DND-41 (cell line): ENCODE measurements at places on chromosomes 11 and 22.
A peak's percentile ranks its signal among the peaks of the same experiment; 100 is the strongest.

DNA sequence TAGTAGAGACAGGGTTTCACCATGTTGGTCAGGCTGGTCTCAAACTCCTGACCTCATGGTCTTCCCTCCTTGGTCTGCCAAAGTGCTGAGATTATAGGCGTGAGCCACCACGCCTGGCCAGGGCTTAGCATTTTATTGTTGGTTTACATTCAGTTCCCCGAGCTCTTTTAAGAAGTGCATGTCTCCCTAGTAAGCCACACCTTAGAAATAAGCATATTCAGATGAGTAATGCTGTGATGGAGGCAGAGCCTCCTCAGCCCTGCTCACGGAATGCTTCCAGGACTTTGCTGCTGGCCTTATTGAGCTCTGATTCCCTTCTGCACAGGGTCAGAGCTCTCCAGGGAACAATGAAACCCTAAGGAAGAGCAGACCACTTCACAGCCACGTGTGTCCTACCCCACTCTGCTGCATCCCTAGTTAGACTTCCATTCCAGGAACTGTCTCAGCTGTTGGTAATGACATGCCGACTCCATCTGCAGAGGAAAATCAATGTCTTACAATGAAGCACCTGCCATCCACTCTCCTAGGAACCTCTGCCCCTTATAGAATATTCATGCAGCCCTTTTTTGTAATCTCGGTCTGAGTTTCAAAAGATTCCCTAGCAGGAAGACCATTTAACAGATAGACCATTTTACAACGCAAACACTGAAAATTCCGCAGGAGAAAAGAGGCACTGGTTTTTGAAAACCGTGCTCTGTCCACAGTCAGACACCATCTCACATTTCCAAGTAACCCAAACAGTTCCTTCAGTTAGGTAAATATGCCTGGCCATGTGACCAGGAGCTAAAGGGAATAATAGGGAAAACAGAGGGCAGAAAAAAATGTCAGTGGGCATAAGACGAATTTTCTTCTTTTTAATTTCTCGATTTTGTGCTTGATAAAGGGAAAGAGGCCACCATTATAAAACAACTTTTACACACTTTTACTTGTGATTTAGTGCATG is 1.7 kb upstream of the JAM3 start:
- H3K36me3 ChIP-seq = no peaks in the 10 kb centered on the region
- DNase-seq = no peak
- no peaks in the 10 kb centered on the region for H3K27me3 ChIP-seq

GRCh38 chr11:106679181-106679580 is 339.1 kb downstream of the GUCY1A2 start:
- no peak overlapping the region for H3K27ac ChIP-seq
- no peak overlapping the region for H3K4me3 ChIP-seq
- DNase-seq = no peak
- H3K36me3 ChIP-seq = no peaks in the 10 kb centered on the region
- H3K27me3 ChIP-seq = no peaks in the 10 kb centered on the region
- H3K4me1 ChIP-seq = no peaks in the 10 kb centered on the region

DNA sequence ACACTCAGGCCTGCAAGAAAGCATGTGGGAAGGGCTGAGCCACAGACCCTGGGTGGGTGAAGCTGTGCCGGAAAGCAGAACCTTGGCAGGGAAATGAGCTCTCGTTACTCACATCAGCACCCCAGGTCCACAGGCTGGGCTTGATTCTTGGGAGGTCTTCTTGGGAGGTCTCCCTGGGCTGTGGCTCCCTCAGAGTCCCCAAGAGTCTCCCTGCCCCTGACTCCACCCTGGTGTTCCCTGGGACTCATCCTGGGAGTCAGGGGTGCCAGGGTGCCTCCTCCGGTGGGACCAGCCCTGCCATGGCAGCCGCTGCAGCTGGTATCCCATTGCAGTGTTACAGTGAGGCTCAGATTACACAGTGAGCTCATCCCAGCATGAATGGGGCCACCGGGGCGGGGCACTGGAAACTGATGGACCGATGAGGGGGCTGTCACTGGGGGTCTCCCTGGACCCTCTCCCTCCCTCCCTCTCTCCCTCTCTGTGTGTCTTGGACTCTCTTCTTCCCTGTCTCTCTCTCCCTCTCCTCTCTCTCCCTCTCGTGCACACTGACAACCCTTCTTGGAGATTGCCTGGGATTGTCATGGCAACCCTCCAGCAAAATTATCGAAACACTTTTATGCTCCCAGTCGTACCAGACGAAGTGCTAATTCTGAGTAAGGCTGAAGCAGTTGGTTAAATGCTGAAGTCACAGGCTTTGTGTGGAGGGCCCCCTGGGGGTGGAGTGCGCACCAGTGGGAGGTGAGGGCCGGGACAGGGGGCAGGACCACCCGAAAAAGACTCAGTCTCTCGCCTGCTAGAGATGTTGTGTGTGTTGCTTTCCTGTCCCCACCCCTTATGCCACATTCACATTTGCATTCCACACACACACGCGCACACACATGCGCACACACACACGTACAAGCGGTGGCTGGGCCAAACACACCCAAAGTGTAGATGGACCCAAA is 8.6 kb upstream of the C11orf96 start:
- no peaks in the 10 kb centered on the region for H3K36me3 ChIP-seq
- no peaks in the 10 kb centered on the region for H3K4me1 ChIP-seq
- no peaks in the 10 kb centered on the region for H3K27me3 ChIP-seq
- H3K27ac ChIP-seq = no peak overlapping the region
- no peak overlapping the region for H3K4me3 ChIP-seq
- DNase-seq = no peak

DNA sequence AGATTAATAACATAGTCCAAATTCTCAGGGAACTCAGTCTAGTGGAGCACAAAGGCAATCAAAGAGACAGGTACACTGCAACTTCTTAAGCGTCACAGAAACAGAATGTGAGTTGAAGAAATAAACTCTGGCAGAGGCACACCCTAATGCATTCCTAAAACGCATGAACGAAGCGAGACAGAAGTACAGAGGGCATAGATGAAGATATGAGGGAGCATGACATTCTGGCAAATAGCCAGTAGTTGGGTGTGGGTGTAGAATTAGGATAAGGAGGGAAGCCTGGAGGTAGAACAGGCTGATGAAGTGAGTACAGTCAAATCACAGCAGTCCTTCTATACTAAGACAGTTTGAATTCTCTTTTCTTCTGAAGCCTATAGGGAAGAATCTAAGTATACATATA is 838.7 kb upstream of the API5 start:
- H3K4me1 ChIP-seq = no peaks in the 10 kb centered on the region

DNA sequence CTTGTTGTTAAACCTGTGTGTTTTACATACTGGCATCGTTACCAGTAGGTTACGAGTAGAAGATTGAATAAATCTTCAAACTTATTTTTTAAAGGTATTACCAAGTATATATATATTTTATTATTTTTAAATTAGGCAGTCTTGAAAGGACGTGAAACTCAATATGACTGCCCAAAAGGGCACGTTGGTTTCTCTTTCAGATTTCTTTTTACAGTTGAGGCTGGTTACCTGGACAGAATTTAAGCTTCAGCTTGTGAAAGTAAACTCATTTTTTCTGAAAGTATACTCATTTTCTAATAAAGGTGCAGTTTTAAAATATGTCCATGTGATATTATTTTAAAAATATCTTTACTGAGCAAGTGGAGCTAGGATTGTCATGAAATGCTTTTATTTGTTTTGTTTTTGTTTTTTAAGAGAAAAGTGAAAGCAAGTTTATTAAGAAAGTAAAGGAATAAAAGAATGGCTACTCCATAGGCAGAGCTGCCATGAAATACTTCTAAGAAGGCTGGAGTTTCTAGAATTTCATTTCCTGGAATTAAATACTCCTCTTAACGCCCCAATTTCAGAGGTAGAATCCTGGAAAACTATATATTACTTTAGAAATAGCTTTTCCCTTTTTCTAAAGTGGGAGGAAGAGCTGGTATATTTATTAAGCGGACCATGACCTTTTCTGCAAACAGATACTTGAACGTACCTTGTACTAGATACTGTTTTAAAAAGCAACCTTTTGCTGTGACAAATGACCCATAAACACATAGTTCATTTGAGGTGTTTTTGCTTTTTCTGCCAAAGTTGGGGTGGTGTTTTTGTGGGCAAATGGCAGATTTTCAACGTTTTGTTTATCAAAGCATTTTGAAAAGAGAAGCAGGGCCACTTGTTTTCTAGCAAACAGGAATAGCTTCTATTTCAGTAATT is 1.9 kb downstream of the FBXO7 start:
- no peak for DNase-seq
- peak overlapping the region; percentile 91; the same call in 1 of the 2 replicates for H3K27ac ChIP-seq
- H3K27me3 ChIP-seq = no peaks in the 10 kb centered on the region
- H3K4me3 ChIP-seq = peak overlapping the region; percentile 85; the same call in 1 of the 2 replicates
- peaks cover 19% of the 10 kb centered on the region for H3K36me3 ChIP-seq

- H3K36me3 ChIP-seq = no peaks in the 10 kb centered on the region
- DNase-seq = no peak
- peaks cover 8% of the 10 kb centered on the region for H3K4me1 ChIP-seq
- peaks cover 2% of the 10 kb centered on the region for H3K27me3 ChIP-seq
- no peak overlapping the region for H3K27ac ChIP-seq
Measured at GRCh38 chr22:45014654-45015053, 4.8 kb upstream of the PHF21B start.

DNA sequence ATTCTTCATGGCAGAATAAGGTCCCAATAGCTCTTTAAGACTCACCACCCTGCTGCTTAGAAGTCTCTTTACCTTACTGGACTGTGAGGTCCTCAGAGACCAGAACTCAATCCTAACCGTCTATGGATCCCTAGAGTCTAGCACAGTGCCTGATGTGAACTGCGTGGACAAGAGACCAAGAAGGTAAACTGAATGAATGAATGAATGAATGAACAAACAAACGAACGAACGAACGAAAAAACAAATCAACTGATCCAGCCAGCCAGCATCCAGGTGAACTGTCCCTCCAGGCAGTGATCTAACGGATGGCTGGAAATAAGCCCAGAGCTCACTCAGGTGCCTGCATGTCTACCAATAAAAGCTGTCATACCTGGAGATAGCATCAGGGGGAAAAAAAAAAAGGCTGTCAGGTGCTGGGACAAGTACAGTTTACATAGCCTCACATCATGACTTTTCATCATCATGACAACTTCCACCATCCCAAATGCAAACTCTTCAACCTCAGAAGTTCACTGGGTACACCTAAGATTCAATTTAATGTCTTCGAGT is 59.8 kb downstream of the PACSIN2 start:
- 0 out of 2 replicates have a peak, but pooled peaks cover 4% of the 10 kb centered on the region for H3K36me3 ChIP-seq
- no peaks in the 10 kb centered on the region for H3K27me3 ChIP-seq
- H3K4me3 ChIP-seq = no peak overlapping the region
- DNase-seq = no peak

DNA sequence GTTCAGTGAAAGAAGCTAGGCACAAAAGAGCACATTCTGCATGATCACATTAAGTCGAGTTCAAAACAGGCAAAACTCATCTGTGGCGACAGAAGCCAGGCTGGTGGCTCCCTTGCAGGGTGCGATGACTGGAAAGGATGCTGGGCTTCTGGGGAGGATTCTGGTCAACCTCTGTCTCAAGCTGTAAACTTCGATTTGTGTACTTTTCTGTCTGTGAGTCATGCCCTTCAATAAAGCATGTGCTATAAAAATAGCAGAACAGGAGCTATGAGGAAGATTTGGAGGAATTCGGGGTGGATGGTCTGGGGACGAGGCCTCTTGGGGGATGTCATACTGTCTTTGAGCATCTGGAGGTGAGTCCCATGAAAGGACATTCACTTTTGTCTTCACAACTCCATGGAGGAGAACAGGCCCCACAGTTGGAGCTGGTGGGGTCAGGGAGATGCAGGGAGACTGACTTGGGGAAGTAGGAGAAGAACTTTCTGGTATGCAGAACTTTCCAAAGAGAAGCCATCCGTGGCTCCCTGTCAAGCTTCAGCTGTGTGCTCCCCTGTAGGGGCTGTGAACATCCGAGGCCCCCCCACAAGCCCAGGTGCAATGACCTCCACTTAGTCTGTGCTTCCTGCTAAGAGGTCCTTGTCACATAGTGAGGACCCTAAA is 77.8 kb upstream of the LINC01488 start:
- H3K27me3 ChIP-seq = peaks cover 8% of the 10 kb centered on the region
- H3K27ac ChIP-seq = no peak overlapping the region
- no peak overlapping the region for H3K4me3 ChIP-seq
- no peaks in the 10 kb centered on the region for H3K36me3 ChIP-seq
- no peaks in the 10 kb centered on the region for H3K4me1 ChIP-seq
- no peak for DNase-seq

DNA sequence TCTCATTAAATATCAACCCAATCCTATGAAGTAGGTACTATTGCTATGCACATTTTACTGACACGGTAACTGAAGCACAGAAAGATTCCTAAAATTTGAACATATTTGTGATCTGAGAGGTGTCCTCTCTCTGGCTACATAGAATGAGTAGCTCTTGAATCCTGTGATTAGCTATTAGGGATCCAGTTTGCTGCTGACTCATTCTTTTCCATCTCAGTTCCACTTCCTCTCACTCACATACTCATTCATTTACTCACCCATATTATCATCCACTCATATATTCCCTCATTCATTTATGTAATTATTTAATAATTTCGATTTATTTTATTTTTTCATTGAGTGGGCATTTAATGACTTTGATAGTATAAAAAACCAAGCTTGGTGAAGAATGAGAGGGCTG is 42.7 kb downstream of the OR5B17 start:
- no peak overlapping the region for H3K4me3 ChIP-seq
- no peaks in the 10 kb centered on the region for H3K36me3 ChIP-seq
- H3K27ac ChIP-seq = no peak overlapping the region
- no peaks in the 10 kb centered on the region for H3K27me3 ChIP-seq
- H3K4me1 ChIP-seq = no peaks in the 10 kb centered on the region
- DNase-seq = no peak

- DNase-seq = no peak
- no peaks in the 10 kb centered on the region; the same call in 1 of the 2 replicates for H3K36me3 ChIP-seq
- H3K27ac ChIP-seq = no peak overlapping the region
- no peak overlapping the region for H3K4me3 ChIP-seq
- peaks cover 19% of the 10 kb centered on the region for H3K4me1 ChIP-seq
Measured at GRCh38 chr11:6237761-6238302, 1.1 kb upstream of the CNGA4 start.
